NCI-H460 (cell line): ENCODE measurements at places on chromosomes 12 and 14. TPM values are rescaled to one million over a fixed set of nuclear protein-coding genes. Genes with fewer than 3 reads are reported as not detected.

GRCh38 chr14:92026548-92027190 lies 13.2 kb downstream of the TRIP11 start:
- no peak for DNase-seq

The DTX1 gene
- total RNA-seq, result 0.05 TPM in 1 of 2 replicates, not detected in the other

DNA sequence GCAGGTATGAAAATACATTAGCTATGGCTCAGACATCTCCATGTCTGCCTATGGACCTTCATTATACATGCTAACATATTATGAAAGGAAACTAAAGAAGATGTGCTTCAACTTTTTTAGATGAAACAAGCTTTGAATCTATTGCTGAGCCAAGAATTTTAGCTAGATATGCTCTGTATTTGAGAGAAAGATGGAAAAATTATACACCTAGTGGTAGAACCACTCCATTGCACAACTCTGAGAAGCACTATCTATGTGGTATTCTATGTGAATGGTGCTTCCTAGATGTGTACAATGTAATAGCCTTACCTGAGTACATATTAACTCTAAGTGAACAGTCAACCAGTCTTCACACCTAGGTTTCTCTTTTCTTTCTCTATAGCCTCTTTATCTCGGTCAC lies 17.3 kb downstream of the EPYC start:
- no peak for DNase-seq

The ITGA7 gene
- total RNA-seq, result 0.38 and 1.2 TPM in 2 replicates

GRCh38 chr14:91847693-91848092 lies 19.6 kb downstream of the TC2N start:
- DNase-seq, result no peak

GRCh38 chr14:33808187-33808586 lies 142.7 kb downstream of the EGLN3 start:
- DNase-seq, result no peak

DNA sequence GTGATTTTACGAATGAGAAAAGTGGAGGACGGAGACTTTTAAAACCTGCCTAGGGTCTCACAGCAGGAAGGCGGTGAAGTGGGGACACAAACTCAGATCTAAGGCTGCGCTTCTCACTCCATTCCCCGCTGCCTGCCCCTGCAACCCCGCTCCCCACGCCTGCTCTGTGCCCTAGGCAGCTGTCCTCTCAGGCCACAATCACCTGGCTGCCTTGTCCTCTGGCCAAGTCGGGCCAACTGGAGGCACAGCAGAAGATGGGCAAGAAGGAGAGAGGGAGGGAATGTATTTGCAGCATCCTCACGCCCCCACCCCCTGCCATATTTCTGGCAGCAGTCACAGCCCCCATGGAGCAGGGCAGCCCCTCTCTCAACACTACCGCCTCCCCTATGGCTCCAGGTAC lies 94.9 kb downstream of the CHGA start:
- no peak for DNase-seq

The RIN3 gene
- 2.2 and 2.5 TPM in 2 replicates for total RNA-seq

The STYK1 gene
- 0.38 and 0.89 TPM in 2 replicates for total RNA-seq

The TGFB3 gene
- 0.84 and 2.0 TPM in 2 replicates for total RNA-seq

DNA sequence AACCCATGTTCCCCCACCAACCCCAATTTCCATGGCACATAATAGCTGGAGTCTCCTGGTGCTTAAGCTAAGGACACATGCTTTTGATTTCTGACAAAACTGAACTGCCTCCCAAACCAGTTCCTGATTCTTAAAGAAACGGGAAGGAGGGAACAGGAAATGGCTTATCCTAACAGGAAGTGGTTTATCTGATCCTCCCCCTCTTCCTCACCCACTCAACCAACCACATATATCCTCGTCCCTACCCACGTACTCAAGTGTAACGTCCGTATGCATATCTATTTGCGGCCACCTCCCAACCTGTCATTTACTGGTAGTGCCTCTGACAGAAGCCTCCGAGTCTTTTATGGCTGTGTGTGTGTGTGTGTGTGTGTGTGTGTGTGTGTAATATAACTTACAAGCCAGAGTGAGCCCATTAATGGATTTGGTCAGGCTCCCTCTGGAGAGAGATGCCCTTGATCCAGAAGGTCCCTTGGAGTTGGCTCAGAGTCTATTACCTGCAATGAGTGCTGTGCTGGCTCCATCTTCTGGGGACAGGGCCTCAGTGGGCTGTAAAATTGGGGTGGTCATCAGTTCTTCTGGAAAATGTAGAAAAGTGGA lies 7.7 kb downstream of the DAZAP2 start:
- DNase-seq, result no peak

The PRH2 gene
- total RNA-seq, result not detected in 2 replicates

The KRT73 gene
- not detected in 2 replicates for total RNA-seq

DNA sequence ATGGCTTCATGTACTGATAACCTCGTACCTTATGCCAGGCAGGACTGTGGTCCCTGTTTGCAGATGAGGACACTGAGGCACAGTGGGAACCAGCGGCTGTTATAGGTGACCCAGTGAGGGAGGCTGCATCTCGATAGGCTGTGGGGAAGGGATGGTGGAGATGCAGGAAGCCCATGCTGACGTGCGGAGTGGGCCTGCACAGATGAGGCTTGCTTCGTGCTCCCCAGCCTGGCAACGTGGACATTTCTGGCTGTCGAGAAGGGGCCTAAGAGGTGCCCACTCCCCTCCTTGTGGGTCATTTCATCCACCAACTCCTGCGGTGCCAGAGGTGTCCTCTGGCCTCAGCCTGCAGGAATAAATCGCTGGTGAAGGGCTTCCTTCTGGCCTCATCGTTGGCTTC lies 107.4 kb downstream of the SLC25A47 start:
- DNase-seq, result no peak

The MDP1 gene
- total RNA-seq, result 15.0 and 20.2 TPM in 2 replicates

DNA sequence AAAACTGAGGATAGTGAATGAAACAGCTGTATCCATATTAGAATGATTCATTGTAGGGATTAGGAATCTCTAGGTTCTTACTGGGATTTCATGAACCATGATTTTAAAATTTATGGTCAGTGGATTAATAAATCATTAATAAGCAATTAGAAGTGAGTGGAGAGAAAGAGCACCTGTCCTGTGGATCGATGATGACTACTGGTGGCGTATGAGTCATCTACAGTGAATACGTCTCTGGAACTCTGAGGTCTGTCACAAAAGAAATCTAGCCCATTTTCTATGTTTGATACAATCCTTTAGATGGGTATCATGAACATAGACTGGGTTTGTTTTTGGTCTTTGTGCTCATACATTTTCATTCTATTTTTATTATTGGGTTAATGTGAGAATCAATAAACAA lies 77.3 kb upstream of the RTL1 start:
- no peak for DNase-seq

- no peak for DNase-seq
These were observed 3.2 kb upstream of the MIA2 start for GRCh38 chr14:39230416-39231035.

The INTS13 gene
- total RNA-seq, result 46.0 and 53.1 TPM in 2 replicates

The TMEM121 gene
- 1.9 and 3.1 TPM in 2 replicates for total RNA-seq

DNA sequence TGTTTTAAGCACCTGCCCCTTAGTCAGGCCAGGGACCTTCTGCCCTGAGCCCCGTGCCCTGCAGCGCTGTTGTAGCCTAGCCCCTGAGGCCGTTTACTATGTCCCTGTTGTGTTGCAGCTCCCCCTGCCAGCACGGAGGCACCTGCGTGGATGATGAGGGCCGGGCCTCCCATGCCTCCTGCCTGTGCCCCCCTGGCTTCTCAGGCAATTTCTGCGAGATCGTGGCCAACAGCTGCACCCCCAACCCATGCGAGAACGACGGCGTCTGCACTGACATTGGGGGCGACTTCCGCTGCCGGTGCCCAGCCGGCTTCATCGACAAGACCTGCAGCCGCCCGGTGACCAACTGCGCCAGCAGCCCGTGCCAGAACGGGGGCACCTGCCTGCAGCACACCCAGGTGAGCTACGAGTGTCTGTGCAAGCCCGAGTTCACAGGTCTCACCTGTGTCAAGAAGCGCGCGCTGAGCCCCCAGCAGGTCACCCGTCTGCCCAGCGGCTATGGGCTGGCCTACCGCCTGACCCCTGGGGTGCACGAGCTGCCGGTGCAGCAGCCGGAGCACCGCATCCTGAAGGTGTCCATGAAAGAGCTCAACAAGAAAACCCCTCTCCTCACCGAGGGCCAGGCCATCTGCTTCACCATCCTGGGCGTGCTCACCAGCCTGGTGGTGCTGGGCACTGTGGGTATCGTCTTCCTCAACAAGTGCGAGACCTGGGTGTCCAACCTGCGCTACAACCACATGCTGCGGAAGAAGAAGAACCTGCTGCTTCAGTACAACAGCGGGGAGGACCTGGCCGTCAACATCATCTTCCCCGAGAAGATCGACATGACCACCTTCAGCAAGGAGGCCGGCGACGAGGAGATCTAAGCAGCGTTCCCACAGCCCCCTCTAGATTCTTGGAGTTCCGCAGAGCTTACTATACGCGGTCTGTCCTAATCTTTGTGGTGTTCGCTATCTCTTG lies 7.6 kb downstream of the DLK1 start:
- DNase-seq, result no peak

DNA sequence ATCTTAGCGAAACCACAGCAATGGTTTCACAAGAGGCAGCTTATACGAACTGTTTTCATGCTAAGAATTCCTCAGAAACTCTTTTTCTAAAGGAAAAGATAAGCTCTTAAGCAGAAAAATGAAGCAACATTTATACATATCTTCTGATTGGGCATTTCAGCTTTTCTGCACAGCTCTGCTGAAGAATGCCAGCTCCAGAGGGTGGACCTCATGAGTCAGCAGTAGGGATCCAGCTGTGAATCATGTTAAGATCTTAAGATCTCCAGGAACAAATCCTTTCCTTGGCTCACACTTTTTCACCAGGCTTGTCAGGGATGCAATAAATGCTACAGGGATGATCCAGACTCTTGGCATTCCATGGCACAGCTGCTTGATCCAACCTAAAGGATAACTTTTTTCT lies 477.1 kb upstream of the CCDC196 start:
- DNase-seq, result peak; percentile 3

The RILPL2 gene
- 2.3 and 2.5 TPM in 2 replicates for total RNA-seq

The MAP4K5 gene
- total RNA-seq, result 37.1 and 42.5 TPM in 2 replicates

The KCNK10 gene
- 0.07 TPM in 1 of 2 replicates, not detected in the other for total RNA-seq

The IL31 gene
- total RNA-seq, result not detected in 2 replicates

- no peak for DNase-seq
These were observed 3.8 kb downstream of the ENDOU start for GRCh38 chr12:47721431-47721973.

DNA sequence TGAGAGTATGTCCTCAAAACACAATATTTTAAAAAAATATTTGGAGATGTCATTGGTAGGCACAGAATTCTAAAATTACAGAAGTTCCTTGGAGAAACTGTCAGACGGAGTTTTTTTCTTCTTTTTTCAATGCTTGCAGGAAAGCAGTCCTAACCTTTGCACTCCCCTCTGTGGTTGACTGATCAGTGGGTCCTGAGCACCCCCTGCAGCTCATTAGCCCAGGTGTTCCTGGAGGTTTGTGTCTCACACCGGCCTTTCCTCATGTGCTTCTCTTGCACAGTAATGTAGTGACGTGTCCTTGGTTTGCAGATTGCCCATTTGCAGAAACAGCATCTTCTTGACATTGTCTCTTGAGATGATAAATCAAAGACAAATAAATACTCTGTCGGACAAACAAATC lies 513.0 kb downstream of the TMEM121 start:
- peak; percentile 36 for DNase-seq

DNA sequence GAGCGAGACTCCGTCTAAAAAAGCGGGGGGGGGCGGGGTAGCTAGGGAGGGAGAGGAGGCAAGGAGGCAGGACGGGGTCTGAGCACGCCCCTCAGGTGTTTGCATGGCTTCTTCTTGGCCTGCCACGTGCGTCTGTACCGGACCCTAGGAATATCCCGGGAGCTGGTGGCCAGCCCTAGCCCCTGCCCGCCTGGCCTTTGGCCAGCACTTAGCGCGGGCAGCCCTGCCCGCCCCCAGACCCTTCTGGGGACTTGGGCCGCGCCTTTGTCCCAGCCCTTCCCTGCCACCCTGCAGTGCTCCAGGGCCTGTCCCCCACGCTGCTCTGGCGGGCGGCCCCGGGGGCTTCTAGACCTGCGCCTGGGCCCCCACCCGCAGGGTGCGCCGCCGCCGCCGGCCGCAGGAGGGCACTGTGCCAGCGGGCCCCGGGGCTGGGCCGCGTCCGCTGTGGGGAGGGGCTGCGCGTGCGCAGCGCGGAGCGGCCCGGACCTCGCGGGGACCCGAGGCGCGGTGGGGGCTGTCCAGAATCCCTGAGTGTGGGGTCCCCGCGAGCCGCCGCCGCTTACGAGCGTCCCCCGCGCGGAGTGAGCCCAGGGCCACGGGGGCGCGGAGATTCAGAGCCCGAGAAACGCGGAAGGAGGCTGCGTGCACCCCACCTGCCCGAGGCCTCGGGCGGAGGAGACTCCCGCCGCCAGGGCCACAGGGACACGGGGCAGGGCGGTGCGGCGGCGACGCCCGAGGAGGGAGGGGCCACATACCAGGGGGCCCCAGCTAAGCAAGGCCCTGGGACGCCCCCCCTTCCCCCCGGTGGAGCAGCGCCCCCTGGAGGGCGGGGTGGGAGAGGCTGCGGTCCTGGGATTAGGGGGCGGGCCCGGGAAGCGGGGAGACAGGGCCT lies 21.0 kb downstream of the SLC25A29 start:
- DNase-seq, result peak; percentile 55

DNA sequence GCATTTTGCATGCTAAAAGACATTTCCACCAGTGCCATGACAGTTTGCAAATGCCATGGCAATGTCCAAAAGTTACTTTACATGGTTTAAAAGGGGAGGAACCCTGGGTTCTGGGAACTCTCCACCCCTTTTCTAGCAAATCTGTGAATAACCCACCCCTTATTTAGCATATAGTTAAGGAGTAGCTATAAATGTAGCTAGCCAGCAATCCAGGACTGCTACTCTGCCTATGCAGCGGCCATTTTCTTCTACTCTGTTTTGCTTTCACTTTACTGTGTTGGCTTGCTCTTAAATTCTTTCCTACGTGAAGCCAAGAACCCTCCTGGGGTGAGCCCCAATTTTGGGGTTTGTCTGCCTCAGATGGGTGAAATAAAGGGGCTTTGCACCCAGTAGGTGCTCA lies 141.0 kb downstream of the PTPN11 start:
- no peak for DNase-seq

The HCAR3 gene
- 0.05 TPM in 1 of 2 replicates, not detected in the other for total RNA-seq

DNA sequence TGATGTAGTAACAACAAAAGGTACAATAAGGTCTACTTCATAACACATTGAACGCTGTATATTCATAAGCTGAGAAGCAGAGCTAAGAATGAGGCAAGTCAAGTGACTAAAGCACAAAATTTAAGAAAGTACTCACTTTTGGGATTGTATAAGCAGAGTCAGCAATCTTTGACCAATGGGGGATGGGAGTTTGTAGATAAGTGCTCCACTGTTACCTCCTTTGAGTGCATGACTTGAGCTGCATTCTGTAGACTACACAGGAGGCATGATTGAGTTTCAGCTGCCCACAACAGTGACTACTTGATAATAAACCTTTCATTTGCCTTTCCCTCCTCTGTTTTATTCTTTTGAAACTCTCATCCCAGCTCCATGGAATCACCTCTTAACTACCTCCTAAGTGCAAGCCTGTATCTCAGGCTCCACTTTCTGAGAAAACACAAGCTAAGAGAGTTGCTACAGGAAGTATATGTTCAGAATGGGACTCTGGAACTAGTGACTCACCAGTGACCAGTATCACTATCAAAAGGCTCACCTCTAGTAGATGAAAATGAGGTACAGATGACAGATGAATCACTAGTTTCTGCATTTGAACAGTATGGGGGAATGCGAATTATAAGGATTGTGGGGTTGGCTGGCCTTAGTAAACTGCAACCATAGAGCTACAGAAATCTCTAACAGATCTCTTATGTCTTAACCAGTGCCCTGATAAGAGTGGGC lies 49.2 kb downstream of the SLC35F4 start:
- DNase-seq, result no peak

- no peak for DNase-seq
These were observed 34.0 kb downstream of the EGLN3 start for GRCh38 chr14:33916663-33917565.

The PARPBP gene
- total RNA-seq, result 38.2 and 43.4 TPM in 2 replicates

The COCH gene
- 27.8 and 28.2 TPM in 2 replicates for total RNA-seq

The KRT80 gene
- total RNA-seq, result 36.0 and 41.3 TPM in 2 replicates

- no peak for DNase-seq
These were observed 674 bp downstream of the NIN start for GRCh38 chr14:50830044-50830931.
